ENCODE measurements at places on chromosomes 16 and 17.

- DNase-seq: no peak
Measured at GRCh38 chr16:62712566-62712965, 676.3 kb upstream of the CDH8 start.

DNA sequence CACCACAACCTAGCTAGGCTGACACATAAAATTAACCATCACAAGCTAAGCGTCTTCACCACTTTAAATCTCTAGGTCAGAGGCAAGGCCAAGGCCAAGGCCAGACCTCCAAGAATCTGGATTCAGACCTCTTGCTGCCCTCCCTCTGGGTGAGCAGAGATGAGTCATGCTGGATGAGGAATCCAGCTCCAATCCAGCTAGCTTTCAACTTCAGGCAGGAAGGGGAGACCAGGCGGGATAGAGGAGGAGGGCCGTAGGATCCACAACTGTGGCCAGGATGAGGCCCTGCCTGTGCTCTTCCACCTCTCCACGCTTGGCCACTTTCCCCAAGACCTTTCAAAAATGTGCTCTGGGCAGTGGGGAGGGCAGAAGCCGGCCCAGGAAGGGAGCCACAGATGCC lies 14.7 kb downstream of the LRRC75A start:
- no peak for DNase-seq

GRCh38 chr17:80308692-80309517 lies 48.3 kb downstream of the RNF213 start:
- DNase-seq: no peak

DNA sequence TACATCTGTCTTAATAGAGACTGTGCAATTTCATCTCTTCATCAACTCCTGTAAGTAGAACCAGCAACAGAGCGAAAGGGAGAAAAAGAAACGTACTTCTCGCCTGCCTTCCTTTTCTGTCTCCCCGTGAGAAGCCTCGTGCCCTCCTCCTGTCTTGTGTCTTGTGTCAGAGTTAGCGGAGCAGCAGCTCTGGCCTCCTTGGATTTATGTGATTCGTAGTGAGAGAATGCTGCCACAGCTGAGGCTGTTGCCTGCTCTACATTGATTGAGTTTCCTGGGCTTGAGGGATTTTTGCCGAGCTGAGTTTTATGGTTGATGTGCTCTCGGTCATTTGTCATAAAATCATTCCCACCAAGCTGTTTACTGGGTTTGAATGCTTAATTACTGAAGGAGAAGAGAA lies 579.1 kb upstream of the RBFOX1 start:
- no peak for DNase-seq

GRCh38 chr17:35809855-35810461 lies 674 bp downstream of the TAF15 start:
- no peak for DNase-seq

DNA sequence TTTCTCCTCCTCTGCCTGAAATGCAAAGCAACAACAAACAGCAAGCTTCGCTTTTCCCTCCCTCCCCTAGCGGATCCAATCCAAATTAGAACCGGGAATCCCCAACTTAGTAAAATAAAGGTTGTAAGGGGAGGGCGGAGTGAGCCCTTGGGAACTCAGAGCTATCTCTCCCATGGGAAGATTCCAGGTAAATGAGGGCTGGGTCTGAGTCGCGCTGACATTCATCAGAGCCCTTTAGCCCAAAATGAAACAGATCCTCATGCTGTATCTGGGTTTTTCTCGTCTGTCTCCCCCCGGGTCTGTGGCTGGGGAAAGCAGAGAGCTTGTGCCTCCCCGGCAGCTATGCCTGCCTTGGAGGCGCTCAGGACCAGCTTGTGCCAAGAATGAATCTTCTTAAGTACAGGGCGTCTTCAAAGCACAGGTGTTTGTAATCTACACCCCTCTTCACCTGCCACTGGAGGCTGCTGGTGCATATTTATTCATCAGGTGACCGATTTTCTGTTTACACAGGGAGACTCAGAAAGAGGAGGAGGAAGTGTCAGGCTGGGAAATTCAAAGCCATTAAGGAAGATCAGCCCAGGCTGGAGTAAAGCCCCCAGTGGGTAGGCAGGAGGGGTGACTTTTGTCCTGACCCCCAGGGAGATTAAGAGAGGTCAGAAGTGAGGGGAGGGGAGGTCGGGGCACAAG lies 55.0 kb upstream of the GSE1 start:
- no peak for DNase-seq

Measured in cerebellar nuclear complex (tissue), 1 donor.